ENCODE measurements at places on chromosomes 11 and 22.

DNA sequence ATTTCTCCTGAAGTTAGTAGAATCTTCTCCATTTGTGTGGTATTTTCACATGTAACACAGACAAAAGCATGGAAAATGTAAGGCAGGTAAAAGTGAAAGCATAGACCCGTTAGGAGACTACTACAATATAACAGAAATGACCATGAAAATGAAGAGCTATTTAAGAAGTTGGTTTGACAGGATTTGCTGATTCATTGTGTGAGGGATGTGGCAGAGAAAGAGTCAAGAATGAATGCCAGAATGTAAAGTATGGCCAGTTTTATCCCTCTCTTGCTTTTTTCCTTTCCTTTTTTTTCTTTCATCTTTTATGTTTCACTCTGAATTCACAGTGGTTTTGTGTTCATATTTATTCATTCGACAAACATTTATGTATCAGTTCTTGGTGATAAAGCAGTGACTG is 115.9 kb downstream of the ARFGAP2 start:
- DNase-seq: no peak

DNA sequence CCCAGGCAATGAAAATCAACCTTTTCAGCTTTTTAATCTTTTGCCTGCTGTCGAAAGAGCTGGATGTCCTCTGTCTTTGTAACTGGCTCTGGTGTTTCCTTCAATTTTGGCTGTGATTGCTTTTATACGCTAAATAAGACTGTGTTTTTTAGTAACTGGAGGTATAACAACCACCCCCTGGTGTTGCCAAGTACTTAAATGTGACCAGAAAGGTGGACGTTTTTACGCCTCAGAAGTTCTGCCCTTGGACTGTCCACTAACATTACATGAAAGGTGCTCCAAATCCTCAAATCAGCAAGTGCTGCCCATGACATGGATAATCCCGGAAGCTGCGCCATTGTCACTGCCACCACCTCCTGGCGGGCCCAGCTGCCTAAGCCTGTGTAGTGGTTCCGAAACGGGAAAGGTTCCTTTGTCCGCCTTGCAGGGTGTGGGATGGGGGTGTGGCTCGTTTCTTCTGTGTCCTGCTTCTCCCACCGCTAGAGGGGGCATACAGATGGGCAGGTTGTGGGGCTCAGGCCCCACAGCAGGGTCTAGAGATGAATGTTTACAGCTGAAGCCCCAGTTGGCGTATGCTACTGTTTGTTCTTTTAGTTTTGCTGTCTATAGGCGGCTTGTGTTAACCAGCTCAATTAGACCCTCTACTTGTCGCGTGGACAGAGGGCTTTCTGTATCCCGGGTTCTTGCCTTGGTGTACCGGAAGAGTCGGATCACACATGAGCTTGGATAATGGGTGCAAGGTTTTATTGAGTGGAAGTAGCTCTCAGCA is 82.2 kb upstream of the SEPTIN5 start:
- DNase-seq: peak; percentile 76

DNA sequence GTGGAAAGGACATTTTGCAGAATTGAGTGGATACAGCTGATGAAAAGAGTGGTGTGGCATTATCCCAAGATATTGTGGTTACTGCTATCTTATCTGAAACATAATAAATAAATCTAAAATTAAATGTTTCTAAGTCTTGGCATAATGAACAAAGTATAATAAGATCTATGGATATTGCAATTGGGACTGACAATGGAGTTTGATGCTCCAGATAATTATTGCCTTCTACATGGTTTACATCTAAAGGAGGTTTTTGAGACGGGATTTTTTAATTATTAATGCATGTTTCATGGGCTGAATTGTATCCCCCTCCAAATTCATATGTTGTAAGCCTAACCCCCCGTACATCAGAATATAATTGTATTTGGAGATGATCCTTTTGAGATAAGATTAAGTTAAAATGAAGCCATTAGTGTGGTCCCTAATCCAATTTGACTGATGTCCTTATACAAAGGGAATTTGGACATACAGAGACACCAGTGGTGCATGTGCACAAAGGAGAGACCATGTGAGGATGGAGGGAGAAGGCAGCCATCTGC is 198.5 kb downstream of the MSANTD4 start:
- no peak for DNase-seq

- no peak for DNase-seq
These were observed 24.8 kb upstream of the TTC12 start for GRCh38 chr11:113289431-113290187.

DNA sequence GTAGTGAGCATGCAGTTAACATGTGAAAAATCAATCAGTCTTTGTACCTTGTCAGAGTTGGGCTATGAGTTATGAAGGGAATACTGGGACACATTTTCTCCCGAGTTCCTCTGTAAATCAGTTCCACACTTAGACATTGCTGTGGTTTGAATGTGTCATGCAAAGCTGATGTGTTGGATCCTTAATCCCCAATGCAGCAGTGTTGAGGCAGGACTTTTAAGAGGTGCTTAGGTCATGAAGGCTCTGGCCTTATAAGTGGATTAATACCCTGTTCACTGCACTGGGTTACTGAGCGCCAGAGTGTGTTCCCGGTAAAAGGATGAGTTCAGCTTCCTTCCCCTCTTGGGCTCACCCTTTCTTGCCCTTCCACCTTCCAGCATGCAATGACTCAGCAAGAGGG is 742.1 kb upstream of the TENM4 start:
- no peak for DNase-seq

DNA sequence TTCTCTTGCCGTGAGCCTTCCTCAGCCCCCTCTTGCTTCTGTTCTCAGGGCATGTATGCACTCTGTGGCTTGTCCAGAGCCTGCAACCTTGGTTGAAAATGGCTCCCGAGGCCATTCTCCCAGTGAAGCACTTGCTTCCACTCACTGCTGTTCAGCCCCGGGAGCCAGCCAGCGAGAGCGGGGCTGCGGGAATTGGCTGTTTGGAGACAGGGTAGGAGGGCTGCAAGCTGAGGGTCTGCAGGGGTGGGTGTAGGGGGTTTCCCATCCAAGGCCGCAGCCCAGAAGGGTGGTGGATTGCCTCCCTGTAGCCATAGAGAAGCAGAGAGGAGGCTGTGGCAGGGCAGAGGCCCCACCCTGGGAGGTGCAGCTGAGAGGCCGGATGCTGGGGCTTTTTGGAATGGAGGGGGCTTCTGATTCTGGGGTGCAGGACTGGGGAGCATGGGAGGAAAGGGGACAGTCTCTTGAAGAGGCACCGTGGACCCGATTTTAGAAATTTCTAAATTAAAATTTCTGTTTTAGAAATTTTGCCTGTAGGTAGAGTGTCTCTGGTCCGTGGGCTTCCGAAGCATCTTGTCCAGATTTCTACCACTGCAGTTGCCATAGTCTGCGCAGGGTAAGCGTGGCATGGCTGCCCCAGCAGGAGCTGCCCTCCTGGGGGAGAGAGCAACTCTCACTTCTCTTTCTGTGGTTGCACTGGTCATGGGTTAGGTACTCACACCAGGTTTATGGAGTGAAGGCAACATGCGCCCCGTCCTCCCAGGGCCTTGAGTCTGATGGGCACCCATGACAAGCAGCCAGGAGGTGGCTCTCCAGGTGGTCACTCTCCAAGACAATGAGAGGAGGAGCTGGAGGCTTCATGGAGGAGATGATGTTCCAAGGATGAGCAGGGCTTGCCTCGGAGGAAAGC is 100.2 kb downstream of the TBC1D22A start:
- no peak for DNase-seq

DNA sequence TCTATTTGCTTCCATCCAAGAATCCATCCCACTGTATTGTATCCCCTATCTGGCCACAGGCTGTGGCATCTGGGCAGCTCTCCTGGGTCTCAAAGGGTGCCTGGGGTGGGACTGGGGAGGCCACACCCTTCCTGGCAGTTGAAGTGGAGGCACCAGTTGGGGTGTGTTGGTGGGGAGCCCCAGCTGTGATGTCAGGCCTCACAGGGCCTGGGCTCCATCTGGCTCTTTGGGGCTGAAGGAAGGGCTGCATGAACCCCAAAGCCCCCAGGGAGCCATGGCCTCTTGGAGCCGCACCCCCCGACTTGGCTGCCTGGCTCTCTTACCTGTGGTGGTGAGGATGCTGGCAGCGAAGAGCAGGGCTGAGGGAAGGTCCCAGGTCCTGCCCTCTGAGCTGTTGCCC is 469 bp downstream of the KCNK7 start:
- no peak for DNase-seq

- DNase-seq: no peak
These were observed 238.4 kb upstream of the DDI1 start for GRCh38 chr11:103798026-103798425.

- DNase-seq: no peak
These were observed 51.8 kb downstream of the GALNT18 start for GRCh38 chr11:11569936-11570491.

DNA sequence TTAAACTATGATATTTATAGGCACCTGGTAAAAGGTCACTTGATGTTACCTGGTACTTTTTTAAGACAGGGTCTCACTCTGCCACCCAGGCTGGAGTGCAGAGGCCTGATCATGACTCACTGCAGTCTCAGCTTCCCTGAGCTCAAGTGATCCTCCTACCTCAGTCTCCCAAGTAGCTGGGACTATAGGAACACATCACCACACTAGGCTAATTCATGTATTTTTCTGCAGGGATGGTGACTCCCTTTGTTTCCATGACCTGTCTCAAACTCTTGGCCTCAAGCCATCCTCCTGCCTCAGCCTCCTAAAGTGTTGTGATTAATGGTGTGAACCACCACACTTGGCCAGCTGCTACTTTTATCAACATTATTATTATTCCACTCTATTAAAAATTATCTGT is 47.6 kb downstream of the OR4C45 start:
- DNase-seq: no peak
